Psoas muscle (tissue), 8 donors: ENCODE measurements at places on chromosomes 3 and 15.

DNA sequence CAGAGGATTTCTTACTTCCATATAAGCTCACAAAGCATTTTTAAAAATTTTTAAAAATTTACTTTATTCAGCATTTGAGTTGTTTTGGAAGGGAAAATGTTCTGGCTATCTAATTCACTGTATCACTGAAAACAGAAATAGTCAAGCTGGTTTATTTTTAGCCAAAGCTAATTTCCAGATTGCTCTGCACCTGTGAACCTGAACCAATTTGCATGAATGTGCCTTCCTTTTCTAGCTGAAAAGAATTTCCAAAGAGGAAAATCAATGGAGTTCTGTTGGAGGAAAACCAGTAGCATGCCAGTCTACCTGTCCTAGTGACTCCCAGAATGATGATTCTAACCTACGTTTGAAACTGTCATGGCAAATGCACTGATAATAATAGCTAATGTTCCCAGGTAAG lies 134.2 kb upstream of the LIPC start:
- no peak for DNase-seq
- no peaks in the 10 kb centered on the region for H3K4me1 ChIP-seq
- no peak overlapping the region for H3K27ac ChIP-seq
- H3K36me3 ChIP-seq = no peaks in the 10 kb centered on the region

DNA sequence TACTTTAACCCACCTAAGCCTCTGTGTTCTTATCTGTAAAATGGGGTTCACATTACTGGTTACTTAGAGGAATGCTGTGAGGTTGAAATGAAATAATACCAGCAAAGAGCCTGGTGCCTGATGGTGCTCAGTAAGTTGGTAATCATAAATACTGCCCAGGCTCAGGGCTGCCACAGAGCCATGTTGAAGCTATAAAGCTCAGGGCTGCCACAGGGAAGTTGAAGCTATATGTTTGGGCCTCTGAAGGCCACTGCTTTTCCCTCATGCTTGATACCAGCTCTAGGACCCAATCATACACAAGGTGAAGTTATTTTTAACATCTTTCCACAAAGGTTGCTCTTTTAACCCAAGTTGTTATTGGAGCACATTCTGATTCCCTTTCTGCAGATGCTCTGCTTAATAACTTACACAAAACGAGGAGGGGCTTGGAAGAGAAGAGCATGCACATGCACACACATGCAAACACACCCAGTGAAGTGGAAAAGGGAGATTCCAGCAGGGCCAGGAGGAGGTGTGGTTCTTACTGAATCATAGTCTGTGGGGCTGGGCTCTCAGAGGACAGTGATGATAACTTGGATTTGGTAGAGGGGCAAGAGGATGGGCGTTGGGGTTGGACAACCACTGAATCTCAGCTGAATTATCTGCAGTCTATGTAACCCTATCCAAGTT lies 17.4 kb downstream of the PARP14 start:
- no peaks in the 10 kb centered on the region for H3K4me1 ChIP-seq
- no peak overlapping the region for H3K4me3 ChIP-seq
- no peak for DNase-seq
- H3K27me3 ChIP-seq = no peaks in the 10 kb centered on the region

DNA sequence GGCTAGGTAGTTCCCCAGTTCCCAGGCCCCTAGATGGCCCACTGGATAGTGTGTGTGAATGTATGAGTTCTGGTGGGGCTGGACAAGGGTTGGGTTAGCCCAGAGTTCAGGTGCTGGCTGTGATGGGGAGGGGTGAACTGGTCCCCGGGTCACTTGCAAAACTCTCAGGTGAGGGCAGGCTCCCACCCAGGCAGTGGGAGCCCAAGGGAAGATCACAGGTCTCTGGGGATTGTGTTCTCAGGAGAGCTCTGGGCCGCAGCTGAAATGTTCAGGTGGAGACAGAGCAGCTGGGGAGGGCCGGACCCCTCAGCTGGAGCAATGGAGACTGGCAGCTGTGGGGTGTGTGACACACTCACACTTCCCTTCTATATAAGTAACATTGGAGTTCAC lies 12.8 kb upstream of the FAM98B start:
- no peaks in the 10 kb centered on the region for H3K4me1 ChIP-seq
- no peaks in the 10 kb centered on the region for H3K36me3 ChIP-seq
- H3K27ac ChIP-seq = no peak overlapping the region

DNA sequence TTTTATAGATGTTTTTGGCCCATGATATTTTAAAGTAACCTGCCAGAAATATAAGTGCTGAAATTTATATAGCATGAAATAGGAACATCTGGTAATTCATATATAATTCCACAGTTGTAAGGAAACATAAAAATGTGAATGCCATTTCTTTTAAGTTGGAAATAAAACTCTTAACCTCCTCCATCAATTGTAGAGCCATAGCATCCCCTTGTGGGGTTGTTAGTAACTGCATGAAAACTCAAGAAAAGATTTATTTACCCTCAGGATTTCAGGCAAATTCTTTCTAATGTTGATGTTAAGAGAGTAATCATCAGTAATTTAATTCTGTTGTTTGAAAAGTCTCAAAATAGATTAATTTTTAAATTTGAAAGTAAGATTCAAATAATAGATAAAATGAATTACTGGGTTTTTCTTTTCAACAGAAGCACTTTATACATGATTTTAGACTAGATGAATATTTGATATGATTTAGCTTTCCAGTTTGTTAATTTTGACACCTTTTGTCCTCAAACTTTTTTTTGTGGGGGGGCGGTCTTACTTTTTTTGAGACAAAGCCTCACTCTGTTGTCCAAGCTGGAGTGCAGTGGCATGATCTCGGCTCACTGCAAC lies 74.7 kb downstream of the RASA2 start:
- DNase-seq = no peak
- H3K36me3 ChIP-seq = peaks cover 48% of the 10 kb centered on the region
- H3K27ac ChIP-seq = no peak overlapping the region
- H3K4me1 ChIP-seq = no peaks in the 10 kb centered on the region
- H3K4me3 ChIP-seq = no peak overlapping the region

GRCh38 chr3:37625051-37625450 lies 236.6 kb upstream of the CTDSPL start:
- no peaks in the 10 kb centered on the region for H3K27me3 ChIP-seq
- H3K36me3 ChIP-seq = peaks cover 8% of the 10 kb centered on the region
- no peaks in the 10 kb centered on the region for H3K4me1 ChIP-seq
- no peak overlapping the region for H3K27ac ChIP-seq
- H3K4me3 ChIP-seq = no peak overlapping the region

GRCh38 chr3:194272861-194273742 lies 78.0 kb downstream of the CPN2 start:
- DNase-seq = no peak
- no peak overlapping the region for H3K27ac ChIP-seq
- no peak overlapping the region for H3K4me3 ChIP-seq
- peaks cover 43% of the 10 kb centered on the region for H3K4me1 ChIP-seq
- no peaks in the 10 kb centered on the region for H3K27me3 ChIP-seq

- H3K27ac ChIP-seq = no peak overlapping the region
- H3K27me3 ChIP-seq = no peaks in the 10 kb centered on the region
- H3K4me3 ChIP-seq = no peak overlapping the region
- no peaks in the 10 kb centered on the region for H3K36me3 ChIP-seq
- DNase-seq = no peak
Measured at GRCh38 chr15:57031605-57032004, 113.2 kb downstream of the TCF12 start.

DNA sequence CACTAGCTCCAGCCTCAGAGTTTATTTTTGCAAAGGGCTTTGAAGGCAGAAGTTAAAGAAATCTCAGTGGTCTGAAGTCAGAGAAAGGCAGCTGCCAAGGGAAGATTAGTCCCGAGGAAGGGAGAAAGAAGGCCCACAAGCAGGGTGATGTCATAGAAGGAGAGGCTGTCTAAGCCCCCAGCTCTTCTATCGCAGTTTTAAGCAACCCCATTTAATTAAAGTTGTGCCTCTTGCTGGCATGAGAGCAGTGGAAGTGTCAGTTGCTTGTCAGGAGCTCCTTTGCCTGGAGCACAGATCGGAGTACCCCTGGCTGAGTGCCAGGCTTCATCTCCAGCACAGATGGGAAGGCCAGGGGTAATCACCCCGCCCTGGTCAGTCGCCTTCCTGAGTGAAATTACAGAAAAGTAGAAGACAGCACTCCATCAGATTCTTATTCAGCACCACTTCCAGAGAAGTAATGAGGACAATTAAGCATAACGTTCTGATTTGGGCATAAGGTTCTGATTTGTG lies 530.7 kb downstream of the EPHB1 start:
- H3K4me1 ChIP-seq = no peaks in the 10 kb centered on the region
- no peak overlapping the region for H3K4me3 ChIP-seq
- DNase-seq = no peak
- no peak overlapping the region for H3K27ac ChIP-seq

DNA sequence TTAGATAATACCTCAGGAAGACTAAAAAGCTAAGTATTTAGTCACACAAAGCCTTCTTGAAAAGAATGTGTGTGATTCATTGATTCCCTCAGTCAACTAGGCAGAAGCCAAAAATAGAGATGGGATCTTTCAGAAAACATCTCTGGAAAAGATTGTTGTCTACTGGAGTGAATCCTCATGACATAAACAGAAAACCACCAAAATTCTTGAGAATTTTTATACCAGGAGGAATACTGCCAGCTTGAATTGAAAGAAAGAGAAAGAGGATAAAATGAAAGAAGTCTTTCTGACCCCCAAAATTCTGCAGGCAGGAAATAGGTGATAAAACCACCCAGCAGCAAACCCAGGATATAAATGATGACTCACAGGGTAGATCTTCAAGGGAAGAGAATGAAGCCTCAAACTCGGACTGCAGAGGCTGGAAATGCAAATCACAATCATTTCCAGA lies 363.1 kb upstream of the PLSCR5 start:
- H3K36me3 ChIP-seq = no peaks in the 10 kb centered on the region
- H3K27me3 ChIP-seq = no peaks in the 10 kb centered on the region
- H3K27ac ChIP-seq = no peak overlapping the region
- no peak overlapping the region for H3K4me3 ChIP-seq

GRCh38 chr15:77034695-77035489 lies 36.0 kb downstream of the TSPAN3 start:
- peaks cover 5% of the 10 kb centered on the region for H3K4me1 ChIP-seq
- peaks cover 9% of the 10 kb centered on the region for H3K36me3 ChIP-seq
- DNase-seq = peak; percentile 73

- H3K27me3 ChIP-seq = no peaks in the 10 kb centered on the region
- DNase-seq = no peak
- H3K4me1 ChIP-seq = peaks cover 31% of the 10 kb centered on the region
- peak overlapping the region; percentile 97 for H3K27ac ChIP-seq
Measured at GRCh38 chr3:177193688-177194268, 3.5 kb downstream of the TBL1XR1 start.

- peaks cover 15% of the 10 kb centered on the region for H3K36me3 ChIP-seq
- no peaks in the 10 kb centered on the region for H3K27me3 ChIP-seq
- H3K27ac ChIP-seq = peak overlapping the region; percentile 92
- H3K4me1 ChIP-seq = peaks cover 80% of the 10 kb centered on the region
- peak overlapping the region; percentile 47 for H3K4me3 ChIP-seq
Measured at GRCh38 chr3:152399374-152399773, 130.6 kb downstream of the MBNL1 start.

DNA sequence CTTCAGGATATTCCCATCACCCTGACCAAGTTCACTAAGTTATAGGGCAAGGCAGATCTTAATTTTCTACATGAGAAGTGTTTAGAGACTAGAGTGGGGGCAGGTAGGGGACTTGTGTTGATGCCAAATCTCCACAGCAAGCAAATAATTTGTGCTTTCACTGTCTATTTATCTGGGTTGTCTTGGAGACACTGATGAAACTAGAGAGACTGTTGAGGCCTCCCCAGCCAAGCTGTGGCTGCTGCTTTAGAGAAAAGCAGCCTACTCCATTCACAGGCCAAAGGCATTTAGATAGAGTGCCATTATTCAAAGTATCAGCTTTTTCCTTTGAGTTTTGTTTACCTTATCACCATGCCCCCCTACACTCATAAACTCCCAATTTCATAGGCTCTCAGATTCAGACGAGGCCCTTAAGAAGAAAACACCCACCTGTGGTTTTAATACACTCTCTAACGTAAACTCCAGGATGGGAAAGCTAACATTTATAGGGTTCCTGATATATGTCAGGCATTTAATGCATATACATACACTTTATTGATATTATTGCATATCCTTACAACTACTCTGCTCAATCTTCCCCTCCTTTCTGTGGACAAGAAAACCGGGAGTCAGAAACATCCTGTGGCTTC lies 130.4 kb upstream of the FOXB1 start:
- no peaks in the 10 kb centered on the region for H3K36me3 ChIP-seq
- no peak overlapping the region for H3K4me3 ChIP-seq
- peaks cover 29% of the 10 kb centered on the region for H3K27me3 ChIP-seq
- DNase-seq = no peak

- H3K27ac ChIP-seq = no peak overlapping the region
- H3K4me1 ChIP-seq = peaks cover 23% of the 10 kb centered on the region
- no peak for DNase-seq
- no peaks in the 10 kb centered on the region for H3K36me3 ChIP-seq
- no peaks in the 10 kb centered on the region for H3K27me3 ChIP-seq
Measured at GRCh38 chr3:73448761-73449301, 175.9 kb downstream of the PDZRN3 start.

GRCh38 chr3:135226057-135226456 lies 431.0 kb downstream of the EPHB1 start:
- H3K36me3 ChIP-seq = no peaks in the 10 kb centered on the region
- H3K4me3 ChIP-seq = no peak overlapping the region
- no peak overlapping the region for H3K27ac ChIP-seq
- DNase-seq = no peak
- H3K4me1 ChIP-seq = peaks cover 10% of the 10 kb centered on the region

- H3K4me1 ChIP-seq = no peaks in the 10 kb centered on the region
- no peak for DNase-seq
- H3K27ac ChIP-seq = no peak overlapping the region
- no peak overlapping the region for H3K4me3 ChIP-seq
- H3K27me3 ChIP-seq = no peaks in the 10 kb centered on the region
Measured at GRCh38 chr3:67215690-67216089, 217.6 kb downstream of the KBTBD8 start.

- no peak for DNase-seq
- H3K27me3 ChIP-seq = no peaks in the 10 kb centered on the region
- H3K36me3 ChIP-seq = no peaks in the 10 kb centered on the region
Measured at GRCh38 chr3:147191795-147192385, 214.5 kb downstream of the ZIC4 start.

- no peaks in the 10 kb centered on the region for H3K36me3 ChIP-seq
- no peak overlapping the region for H3K27ac ChIP-seq
- H3K4me1 ChIP-seq = no peaks in the 10 kb centered on the region
- H3K4me3 ChIP-seq = no peak overlapping the region
Measured at GRCh38 chr3:155970398-155970797, 99.9 kb downstream of the GMPS start.

DNA sequence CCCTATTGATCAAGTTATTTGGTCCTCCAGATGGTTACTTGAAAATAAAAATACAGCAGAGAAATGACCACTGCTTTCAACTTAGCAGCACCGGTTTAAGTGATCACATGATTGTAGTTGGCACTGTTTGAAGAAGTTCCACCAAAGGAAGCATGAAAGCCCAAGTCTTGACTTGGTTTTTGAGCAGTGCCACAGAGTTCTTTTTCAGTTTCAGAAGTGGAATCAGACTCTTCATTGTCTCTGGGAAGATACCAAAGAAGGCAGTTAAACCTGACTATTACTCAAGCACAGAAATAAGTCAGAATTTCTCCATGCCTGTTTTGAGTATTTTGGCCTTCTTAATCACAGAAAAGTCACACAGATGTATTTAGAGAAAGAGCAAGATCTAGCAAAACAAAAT lies 66.7 kb downstream of the BBX start:
- no peaks in the 10 kb centered on the region for H3K27me3 ChIP-seq
- H3K4me1 ChIP-seq = peaks cover 9% of the 10 kb centered on the region
- H3K36me3 ChIP-seq = no peaks in the 10 kb centered on the region
